ENCODE measurements at places on chromosomes 5 and 9.

- no peak overlapping the region for H3K4me3 ChIP-seq
- H3K27me3 ChIP-seq, result no peaks in the 10 kb centered on the region
- DNase-seq, result no peak
- H3K4me1 ChIP-seq, result peaks cover 24% of the 10 kb centered on the region
Measured at GRCh38 chr5:170250810-170251317, 18.1 kb downstream of the C5orf58 start.

DNA sequence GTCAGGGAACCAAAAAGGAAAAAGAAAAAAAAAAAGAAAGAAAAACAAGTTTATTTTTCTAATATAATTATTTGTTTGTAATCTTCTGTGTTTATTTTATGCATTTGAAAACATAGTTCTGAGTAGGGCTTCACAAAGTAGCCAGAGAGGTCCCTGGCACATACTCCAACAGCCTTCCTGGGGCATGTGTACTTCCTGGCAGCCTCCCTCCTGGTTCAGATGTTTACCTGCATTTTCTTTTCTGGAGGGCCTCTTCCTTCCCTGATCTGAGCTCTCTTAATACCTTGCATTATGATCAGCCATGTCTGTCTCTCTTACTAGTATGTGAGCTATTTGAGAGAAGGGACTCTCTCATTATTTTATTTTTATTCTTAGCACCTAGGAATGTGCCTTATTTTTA, 361.8 kb downstream of the KDM4C start:
- no peak for DNase-seq
- H3K27ac ChIP-seq, result no peak overlapping the region
- H3K4me1 ChIP-seq, result no peaks in the 10 kb centered on the region
- no peaks in the 10 kb centered on the region for H3K36me3 ChIP-seq
- H3K27me3 ChIP-seq, result no peaks in the 10 kb centered on the region
- H3K4me3 ChIP-seq, result no peak overlapping the region

DNA sequence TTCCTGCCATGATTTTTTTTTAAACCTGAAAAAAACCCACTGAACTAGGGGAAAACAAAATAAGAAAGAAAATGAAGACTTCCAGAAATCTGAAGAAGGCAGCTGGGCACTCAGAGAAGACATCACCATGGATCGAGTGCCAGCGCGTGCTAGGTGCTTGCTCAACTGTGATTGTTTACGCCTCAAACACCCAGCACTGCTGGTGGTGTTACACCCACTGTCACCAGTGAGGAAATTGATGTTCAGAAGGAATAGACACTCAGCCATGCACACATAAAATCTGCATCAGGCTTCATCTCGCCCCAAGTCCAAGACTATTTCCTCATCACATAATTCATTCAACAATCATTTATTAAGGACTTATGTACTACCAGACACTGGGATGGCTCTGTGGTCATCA, 82.1 kb downstream of the HRH2 start:
- H3K4me1 ChIP-seq, result no peaks in the 10 kb centered on the region
- no peak for DNase-seq
- peaks cover 35% of the 10 kb centered on the region for H3K27me3 ChIP-seq

GRCh38 chr9:91852801-91853347, 97.2 kb downstream of the ROR2 start:
- DNase-seq, result no peak
- H3K36me3 ChIP-seq, result no peaks in the 10 kb centered on the region
- H3K4me1 ChIP-seq, result no peaks in the 10 kb centered on the region
- H3K27me3 ChIP-seq, result no peaks in the 10 kb centered on the region
- no peak overlapping the region for H3K27ac ChIP-seq

DNA sequence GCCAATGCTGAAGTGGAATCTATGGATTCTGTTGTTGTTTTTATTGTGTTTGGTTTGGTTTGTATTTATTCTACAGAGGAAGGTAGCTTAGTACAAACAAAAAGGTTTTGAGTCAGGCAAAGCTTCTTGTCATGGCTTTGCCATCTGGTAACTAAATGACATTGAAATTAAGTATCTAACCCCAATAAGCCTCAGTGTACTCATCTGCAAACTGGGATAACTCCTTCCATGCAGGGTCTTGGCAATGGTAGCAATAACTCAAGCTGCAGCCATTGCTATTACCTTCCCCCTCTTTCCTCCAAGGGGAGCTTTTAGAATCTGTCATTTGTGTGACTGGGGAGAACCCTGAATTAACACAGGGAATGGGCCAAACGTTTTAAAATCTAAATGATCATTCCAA, 79.7 kb downstream of the PLAC8L1 start:
- H3K4me1 ChIP-seq, result no peaks in the 10 kb centered on the region
- H3K27me3 ChIP-seq, result no peaks in the 10 kb centered on the region
- H3K36me3 ChIP-seq, result no peaks in the 10 kb centered on the region
- H3K27ac ChIP-seq, result no peak overlapping the region
- no peak overlapping the region for H3K4me3 ChIP-seq
- DNase-seq, result no peak

- no peaks in the 10 kb centered on the region for H3K36me3 ChIP-seq
- DNase-seq, result no peak
- no peaks in the 10 kb centered on the region for H3K4me1 ChIP-seq
- no peak overlapping the region for H3K4me3 ChIP-seq
- H3K27ac ChIP-seq, result no peak overlapping the region
- H3K27me3 ChIP-seq, result no peaks in the 10 kb centered on the region
Measured at GRCh38 chr9:110828264-110828663, 159.7 kb downstream of the MUSK start.

DNA sequence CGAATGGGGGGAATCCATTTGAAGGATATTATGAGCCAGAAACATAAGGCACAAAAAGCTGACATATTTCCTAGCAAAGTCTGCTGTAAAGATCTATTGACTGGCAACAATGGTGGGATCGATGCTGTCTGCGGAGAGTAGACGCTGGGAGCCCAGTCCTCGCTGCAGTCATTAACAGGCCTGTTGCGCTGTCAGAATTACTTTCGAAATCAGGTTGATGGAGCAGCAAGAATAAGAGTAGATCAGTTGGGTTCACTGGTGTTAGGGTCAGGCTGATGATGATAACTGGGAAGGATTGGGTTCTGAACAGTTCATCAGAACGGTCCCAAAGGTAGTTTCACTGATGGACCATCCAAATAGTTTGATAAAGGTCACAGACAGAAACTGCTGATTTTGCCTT, 87.1 kb downstream of the MEGF10 start:
- no peak for DNase-seq
- H3K4me3 ChIP-seq, result no peak overlapping the region
- H3K27me3 ChIP-seq, result no peaks in the 10 kb centered on the region
- H3K36me3 ChIP-seq, result no peaks in the 10 kb centered on the region
- H3K4me1 ChIP-seq, result no peaks in the 10 kb centered on the region

DNA sequence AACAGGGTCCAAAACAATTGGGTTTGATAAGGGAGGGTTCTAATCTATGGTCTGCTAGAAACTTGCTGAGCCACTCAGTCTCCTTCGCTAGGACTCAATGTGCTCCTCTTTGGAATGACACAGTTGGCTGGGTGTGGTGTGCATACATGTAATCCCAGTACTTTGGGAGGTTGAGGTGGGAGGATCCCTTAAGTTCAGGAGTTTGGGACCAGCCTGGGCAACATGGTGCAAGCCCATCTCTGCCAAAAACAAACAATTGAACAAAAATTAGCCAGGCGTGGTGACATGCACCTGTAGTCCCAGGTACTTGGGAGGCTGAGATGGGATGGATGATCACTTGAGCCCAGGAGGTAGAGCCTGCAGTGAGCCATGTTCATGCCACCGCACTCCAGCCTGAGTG, 2.7 kb upstream of the KIF4B start:
- no peak overlapping the region for H3K27ac ChIP-seq
- no peak for DNase-seq
- H3K4me3 ChIP-seq, result no peak overlapping the region
- no peaks in the 10 kb centered on the region for H3K4me1 ChIP-seq
- H3K27me3 ChIP-seq, result no peaks in the 10 kb centered on the region

DNA sequence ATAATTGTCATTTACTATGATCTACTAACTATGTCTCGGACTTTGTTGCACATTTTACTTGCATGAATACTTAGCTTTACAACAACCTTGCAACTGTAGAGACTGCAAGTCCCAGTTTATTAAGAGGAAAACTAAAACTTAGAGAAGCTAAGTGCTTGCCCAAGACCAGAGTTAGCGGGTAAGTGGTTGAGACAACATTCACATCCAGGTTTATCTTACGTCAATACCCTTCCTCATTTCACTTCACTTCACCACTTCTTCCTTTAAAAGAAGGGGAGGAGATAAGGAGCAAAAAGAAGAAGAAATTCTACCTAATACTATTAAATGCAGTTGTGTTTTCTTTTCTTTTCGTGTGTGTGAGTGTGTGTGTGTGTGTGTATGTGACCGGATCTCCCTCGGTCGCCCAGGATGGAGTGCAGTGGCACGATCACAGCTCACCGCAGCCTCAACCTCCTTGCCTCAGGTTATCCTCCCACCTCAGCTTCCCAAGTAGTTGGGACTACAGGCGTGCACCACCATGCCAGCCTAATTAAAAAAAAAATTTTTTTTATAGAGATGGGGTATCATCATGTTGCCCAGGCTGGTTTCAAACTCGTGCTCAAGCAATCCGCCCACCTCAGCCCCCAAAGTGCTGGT, 37.4 kb downstream of the MEGF9 start:
- no peaks in the 10 kb centered on the region for H3K36me3 ChIP-seq
- H3K27me3 ChIP-seq, result no peaks in the 10 kb centered on the region
- DNase-seq, result no peak
- no peak overlapping the region for H3K4me3 ChIP-seq
- no peak overlapping the region for H3K27ac ChIP-seq

DNA sequence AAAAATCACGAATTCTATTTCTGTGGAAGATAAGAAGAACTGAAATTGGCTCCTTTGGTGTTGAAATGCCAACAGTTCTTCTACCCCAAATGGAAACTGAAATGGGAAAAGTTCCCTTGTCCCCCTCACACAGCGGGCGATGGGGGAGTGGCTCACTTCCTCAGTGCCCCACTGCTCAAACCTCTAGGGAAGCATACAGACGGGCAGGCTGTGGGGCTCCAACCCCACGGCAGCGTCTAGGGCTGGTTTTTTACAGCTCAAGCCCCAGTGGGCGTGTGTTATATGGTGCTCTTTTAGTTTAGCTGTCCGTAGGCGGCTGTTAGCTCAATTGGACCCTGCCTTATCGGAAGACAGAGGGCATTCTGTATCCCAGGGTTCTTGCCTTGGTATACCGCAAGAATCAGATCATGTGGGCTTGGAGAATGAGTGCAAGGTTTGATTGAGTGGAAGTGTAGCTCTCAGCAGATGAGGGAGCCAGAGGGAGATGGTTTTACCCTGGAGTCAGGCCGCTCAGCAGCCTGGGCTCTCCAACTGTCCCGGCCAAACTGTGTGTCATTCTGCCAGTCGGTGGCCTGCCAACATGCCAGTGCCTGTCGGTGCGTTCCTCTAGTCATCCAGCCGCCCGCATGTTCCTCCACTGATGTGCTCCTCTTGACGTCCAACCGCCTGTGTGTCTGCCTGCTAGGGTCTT, 166.3 kb upstream of the ZNF608 start:
- H3K27me3 ChIP-seq, result no peaks in the 10 kb centered on the region
- no peak overlapping the region for H3K27ac ChIP-seq
- peaks cover 9% of the 10 kb centered on the region for H3K4me1 ChIP-seq
- no peak for DNase-seq
- no peaks in the 10 kb centered on the region for H3K36me3 ChIP-seq

- no peak for DNase-seq
- no peak overlapping the region for H3K27ac ChIP-seq
- H3K4me1 ChIP-seq, result no peaks in the 10 kb centered on the region
- H3K27me3 ChIP-seq, result no peaks in the 10 kb centered on the region
- H3K4me3 ChIP-seq, result no peak overlapping the region
Measured at GRCh38 chr5:34674187-34674586, 18.1 kb downstream of the RAI14 start.

DNA sequence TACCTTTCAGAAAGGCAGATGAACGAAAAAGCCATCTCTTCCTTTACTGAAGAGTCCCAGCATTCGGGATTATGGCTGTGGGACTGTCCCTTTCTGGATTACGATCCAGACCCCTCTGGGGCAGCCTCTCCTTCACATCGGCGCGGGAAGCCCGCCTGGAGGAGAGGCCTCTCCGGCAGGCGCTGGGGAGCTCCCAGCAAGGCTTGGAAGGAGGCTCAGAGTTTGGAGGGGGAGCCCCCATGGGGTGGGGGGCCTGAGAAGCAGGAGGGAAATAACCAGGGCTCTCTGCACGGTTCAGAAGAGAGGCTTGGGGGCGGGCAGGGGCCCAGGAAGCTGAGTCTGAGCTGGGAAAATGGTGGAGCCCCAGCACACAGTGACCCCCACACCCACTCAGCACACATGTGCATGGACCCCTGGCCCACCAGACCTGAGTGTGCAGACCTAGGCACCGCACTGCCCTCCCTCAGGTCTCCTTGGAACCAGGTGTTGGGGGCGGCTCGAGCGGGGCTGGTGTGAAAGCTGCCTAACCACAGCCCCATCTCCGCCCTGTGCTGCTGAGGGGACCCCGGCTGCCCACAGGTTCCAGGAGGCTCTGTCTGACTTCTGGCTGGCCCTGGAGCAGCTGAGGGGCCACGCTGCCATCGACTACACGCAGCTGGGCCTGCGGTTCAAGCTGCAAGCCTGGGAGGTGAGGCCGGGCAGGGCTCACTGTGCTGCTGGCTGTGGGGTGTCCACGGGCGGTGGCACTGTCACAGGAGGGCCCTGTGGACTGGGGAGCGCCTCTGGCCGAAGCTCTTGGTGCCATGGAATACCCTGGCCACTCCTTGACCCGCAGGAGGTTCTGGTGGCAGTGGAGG, 4.5 kb downstream of the NOXA1 start:
- H3K36me3 ChIP-seq, result no peaks in the 10 kb centered on the region
- H3K4me3 ChIP-seq, result no peak overlapping the region
- no peak for DNase-seq
- H3K27ac ChIP-seq, result no peak overlapping the region
- peaks cover 82% of the 10 kb centered on the region for H3K27me3 ChIP-seq
- no peaks in the 10 kb centered on the region for H3K4me1 ChIP-seq

GRCh38 chr9:93147632-93148031, 13.6 kb upstream of the NINJ1 start:
- DNase-seq, result no peak
- no peaks in the 10 kb centered on the region for H3K36me3 ChIP-seq
- H3K4me3 ChIP-seq, result no peak overlapping the region
- H3K27me3 ChIP-seq, result no peaks in the 10 kb centered on the region
- no peak overlapping the region for H3K27ac ChIP-seq
- H3K4me1 ChIP-seq, result peaks cover 19% of the 10 kb centered on the region

DNA sequence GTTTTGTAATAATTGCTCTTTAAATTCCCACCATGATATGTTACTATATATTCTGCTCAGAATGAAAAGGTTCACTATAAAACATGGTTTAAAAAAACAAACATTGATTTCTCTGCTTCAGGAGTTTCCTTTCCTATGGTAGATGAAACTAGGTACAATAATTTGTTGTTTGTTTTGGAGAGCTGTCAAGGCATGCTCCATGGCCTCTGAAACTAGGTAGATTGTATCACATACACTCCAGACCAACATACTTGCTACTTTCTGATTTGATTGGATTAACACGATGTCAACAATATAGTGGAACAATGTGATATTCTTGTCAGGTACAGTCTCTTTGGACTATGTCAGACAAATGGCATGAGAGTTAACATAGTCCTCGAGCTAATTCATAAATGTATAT, 452.7 kb upstream of the CDH9 start:
- no peaks in the 10 kb centered on the region for H3K36me3 ChIP-seq
- H3K4me3 ChIP-seq, result no peak overlapping the region
- H3K4me1 ChIP-seq, result 0 out of 2 replicates have a peak, but pooled peaks cover 5% of the 10 kb centered on the region
- H3K27me3 ChIP-seq, result no peaks in the 10 kb centered on the region
- no peak overlapping the region for H3K27ac ChIP-seq

GRCh38 chr9:21174671-21175070, 8.2 kb upstream of the IFNA21 start:
- H3K27me3 ChIP-seq, result no peaks in the 10 kb centered on the region
- no peaks in the 10 kb centered on the region for H3K4me1 ChIP-seq
- H3K36me3 ChIP-seq, result no peaks in the 10 kb centered on the region
- no peak overlapping the region for H3K4me3 ChIP-seq
- DNase-seq, result no peak

Measured in MM.1S (cell line).